ENCODE measurements at places on chromosomes 2 and 18.

GRCh38 chr18:72828601-72829000 lies 39.2 kb downstream of the NETO1 start:
- DNase-seq = no peak

DNA sequence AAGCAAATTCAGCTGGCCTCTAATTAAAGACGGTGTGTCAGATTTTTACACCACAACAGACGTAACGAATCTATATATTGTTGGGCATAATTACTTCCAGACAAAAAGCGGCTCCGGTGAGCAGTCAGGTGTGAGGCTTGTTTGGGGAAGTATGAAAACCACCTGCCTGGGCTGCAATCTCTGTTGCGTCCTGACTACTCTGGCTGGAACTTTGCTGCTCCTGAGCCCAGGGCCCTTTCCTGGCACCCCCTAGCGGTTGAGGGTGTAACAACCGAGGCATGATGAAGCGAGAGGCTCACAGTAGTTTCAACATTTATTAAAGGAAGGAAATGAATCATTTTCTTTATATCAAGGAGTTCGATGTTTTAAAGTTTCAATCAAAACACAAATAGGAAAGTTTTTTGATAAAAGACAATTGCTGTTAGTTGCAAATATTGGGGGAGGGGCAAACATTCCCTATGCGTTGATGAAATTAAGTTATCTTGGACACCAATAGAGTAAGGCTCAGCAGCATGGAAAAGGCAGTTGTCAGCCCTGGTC lies 10.6 kb upstream of the ITGB6 start:
- DNase-seq = peak; percentile 65

DNA sequence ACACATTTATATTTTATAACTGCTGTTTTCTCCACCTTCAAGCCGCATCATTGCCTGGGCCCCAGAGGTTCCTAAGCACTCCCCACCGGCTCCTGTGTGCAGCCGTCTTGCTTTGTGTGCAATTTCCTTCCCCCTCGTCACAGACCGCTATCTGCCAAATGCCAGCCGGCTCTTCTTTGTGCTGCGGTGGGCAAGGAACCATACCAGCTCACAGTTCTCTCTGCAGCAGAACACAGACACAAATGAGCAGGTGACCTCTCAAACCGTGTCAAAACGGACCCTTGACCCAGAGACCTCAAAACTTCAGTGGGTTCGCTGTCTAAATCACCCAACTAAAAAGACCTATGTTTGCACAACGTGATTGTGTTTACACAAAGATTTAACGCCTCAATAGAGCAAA lies 58.2 kb downstream of the KLF7 start:
- no peak for DNase-seq

DNA sequence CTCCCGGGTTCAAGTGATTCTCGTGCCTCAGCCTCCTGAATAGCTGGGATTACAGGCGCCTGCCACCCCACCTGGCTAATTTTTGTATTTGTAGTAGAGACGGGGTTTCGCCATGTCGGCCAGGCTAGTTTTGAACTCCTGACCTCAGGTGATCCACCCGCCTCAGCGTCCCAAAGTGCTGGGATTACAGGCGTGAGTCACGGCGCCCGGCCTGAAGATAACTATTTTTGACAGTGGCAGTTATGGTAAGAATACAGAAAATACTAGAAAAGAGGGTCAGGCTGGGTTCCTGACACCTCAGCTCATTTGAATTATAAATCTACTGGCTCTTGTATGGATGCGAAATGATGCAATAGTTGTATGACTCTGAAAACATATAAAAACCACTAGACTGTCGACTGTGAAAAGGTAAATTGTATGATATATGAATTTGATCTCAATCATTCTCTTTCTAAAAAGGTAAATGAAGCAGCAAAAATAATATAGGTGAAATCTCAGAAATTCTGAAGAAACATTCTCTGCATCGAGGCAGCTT lies 11.1 kb upstream of the DGKD start:
- DNase-seq = no peak

DNA sequence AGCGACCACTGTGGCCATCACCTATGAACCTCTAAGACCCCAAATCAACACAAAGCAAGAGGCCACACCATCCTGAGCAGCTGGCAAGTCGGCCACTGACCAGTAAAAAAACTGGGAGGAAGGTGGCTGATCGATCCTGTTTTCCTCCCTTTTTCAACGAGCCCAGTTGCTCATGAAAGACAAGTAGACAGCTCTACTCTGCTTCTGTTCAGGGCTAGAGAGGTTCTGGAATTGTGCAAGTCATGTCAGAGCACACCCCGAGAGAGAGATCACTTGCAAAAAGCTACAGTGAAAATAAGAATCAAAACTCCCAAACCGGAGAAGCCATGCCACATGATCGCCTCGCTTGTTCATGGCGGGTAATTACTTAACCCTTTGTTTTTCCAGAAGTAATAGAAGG lies 34.6 kb downstream of the ZNF516 start:
- DNase-seq = no peak

- peak; percentile 95 for DNase-seq
These were observed 136.8 kb downstream of the SMAD7 start for GRCh38 chr18:48813833-48814489.

- peak; percentile 51 for DNase-seq
These were observed 1.4 kb downstream of the DOCK10 start for GRCh38 chr2:225040856-225041206.

DNA sequence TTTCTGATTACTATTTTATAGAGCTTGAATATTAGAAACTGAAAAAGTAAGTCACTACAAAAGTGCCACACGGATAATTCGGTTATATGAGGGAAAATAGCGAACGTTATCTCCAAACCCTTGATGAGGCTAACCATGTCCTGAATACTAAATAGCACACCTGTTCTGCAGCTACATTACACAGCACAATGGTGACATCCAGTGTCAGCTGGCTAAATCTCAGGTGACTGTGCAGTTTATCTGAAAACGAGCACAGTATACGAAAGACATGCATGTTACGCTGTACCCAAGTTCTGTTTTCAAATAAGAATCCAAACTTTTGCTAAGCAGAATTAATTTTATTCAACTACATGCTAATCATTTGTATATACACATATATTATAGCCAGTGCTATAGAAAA lies 9.0 kb downstream of the CCDC68 start:
- DNase-seq = peak; percentile 15

DNA sequence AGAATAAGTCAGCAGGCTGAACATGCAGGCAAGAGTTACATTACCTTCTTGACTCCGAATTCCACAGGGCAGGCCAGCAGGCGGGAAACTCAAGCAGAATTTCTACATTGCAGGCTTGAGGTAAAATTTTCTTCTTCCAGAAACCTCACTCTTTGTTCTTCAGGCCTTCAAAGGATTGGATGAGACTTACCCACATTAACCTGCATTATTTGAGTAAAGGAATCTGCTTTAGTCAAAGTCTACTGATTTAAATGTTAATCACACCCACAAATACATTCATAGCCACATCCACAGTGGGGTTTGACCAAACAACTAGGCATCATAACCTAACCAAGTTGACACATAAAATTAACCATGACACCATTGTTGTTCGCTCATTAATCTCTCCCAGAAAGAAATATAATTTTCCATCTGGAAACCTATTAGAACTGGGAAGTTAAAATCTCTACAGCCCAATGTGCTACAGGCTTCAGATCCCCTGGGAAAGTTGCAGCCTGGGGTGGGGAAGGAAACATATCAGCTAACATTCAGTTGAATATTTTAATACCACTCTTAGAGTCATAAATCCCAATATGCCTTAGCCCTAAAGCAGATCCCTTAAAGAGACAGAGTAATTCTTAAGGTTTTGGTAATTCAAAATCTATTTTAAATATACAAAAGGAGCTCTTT lies 468.2 kb upstream of the TNP1 start:
- no peak for DNase-seq

DNA sequence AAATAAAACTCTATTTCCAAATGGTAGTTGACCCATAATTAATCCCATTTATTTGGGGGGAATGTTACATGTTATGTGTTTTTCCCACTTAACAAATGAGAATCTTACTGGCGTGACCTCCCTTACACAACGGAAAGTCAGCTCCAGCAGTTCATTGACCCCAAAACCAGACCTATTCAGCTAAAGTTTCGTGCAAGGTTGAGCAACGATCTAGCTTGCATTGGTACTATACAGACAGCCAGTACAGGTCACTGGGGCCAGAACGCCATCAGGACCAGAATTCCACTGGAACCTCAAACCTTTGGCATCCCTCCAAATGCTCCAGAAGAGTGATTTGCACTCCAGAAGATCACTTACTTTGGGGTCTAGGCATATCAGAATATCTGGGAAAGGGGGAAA lies 6.8 kb upstream of the CTAGE1 start:
- no peak for DNase-seq

- DNase-seq = no peak
These were observed 31.4 kb downstream of the COLEC11 start for GRCh38 chr2:3626118-3626811.

DNA sequence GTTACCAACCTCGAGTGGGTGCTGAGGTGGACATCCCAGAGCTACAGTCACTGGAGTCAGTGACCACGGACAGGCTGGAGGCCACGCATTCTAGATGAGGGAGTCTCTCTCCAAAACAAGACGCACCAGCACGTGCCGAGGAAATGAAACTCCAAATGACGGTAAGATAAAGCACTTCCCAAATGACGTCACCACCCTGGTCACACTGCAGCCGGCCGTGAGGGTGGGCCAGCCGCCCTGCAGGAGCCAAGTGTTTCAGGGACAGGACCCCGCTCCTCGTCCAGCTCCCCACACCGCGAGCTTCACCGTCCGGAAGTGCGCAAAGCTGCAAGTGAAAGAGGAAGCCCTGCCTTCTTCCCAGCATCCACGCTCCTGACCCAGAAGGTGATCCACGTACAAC lies 99.4 kb downstream of the ZNF516 start:
- DNase-seq = no peak

DNA sequence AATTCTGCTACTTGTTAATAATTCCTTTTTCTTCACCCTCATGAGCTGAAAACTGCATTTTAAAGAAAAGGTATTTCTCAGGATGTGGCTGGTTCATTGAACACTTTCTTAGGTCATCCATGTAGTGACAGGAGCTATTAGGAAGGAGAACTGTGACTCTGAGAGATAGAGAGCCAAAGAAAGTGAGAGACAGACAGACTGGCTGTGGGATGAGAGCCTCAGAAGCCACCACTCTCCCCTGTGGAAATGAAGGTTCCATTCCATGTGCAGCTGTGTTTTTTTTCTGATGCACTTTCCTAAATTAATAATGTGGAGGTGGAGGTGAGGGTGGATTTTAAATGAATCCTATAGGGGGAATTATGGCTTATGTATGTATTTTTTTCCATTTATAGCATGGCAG lies 113.3 kb downstream of the FAM210A start:
- DNase-seq = no peak

GRCh38 chr2:71607151-71607889 lies 154.0 kb downstream of the DYSF start:
- no peak for DNase-seq

- DNase-seq = no peak
These were observed 181.8 kb downstream of the MYO1B start for GRCh38 chr2:191427031-191427430.

DNA sequence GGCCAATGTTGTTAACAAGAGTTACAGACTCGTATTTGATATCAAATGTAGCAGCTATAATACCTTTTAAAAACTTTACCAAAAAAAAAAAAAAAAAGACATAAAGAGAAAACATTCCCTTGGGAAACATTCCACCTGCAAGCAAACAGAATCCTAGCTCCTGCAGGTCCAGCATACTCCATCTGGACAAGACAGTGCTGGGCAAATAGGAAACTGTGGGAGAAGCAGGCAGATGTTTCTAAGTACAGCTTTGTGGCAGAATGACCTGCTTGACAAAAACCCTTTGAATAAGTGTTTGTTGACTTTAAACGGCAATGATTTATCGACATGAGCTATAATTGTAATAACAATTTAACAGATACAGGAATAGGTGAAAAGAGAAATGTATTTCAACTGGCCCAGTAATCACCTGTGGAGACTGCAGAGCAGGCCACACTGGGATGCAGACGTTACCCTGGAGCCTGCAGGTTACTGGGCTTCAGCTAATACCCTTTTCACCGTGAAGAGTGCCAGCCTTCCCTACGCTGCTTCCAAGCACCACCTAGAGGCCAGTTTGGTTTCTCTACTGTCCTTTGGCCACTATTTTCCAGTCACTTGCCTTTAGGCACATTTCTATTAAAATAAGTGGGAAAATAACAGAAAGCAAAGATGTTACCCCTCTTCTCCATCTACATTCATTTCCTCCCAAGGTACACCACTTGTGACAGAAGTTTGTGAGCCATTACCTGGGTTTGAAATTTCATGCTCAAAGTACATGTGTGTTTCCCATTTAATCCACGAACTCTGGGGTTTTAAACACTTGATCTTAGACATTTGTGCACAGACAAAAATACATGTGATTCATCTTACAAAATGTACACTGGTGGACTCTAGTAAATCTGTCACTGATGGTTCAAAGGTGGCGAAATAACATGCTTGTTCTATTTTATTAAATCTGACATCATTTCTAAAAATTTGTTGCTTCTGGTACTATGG lies 96.9 kb upstream of the ZNF397 start:
- DNase-seq = peak; percentile 36

DNA sequence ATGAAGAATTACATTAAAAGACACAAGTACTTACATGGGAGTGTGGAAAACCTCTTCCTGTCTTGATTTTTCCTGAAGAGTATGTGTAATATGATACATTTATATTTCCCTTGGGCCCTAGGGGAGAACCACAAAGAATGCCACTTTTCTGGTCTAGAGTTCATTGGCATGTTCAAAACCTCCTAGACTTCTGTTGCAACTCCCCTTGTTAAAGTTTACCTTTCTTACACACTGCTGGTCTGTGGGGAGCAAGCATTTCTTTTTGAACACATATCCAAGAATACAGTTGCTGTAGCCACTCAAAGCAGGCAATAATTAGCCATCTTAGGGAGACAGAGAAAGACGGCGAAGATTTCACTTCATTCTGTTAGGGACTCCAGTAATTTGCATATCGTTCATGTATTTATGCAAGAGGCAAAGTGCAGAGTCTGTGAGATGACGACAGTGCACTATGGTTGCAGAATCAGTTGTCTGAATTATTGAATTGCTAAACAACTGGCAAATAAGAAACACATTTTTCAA lies 103.5 kb downstream of the NOL4 start:
- DNase-seq = no peak

GRCh38 chr2:128639120-128639477 lies 320.4 kb upstream of the HS6ST1 start:
- no peak for DNase-seq

- no peak for DNase-seq
These were observed 18.8 kb downstream of the TGOLN2 start for GRCh38 chr2:85308896-85309555.

- no peak for DNase-seq
These were observed 17.4 kb downstream of the AGAP1 start for GRCh38 chr2:235511187-235511661.

GRCh38 chr2:197453914-197454398 lies 604 bp downstream of the COQ10B start:
- no peak for DNase-seq

Measured in CD4-positive, alpha-beta T cell treated with Interleukin-4 for 4 hours (primary cell).